ENCODE measurements at places on chromosomes 6 and 20. TPM values are rescaled to one million over a fixed set of nuclear protein-coding genes. Genes with fewer than 3 reads are reported as not detected.

Gene LST1
- not detected for total RNA-seq

Gene CYB5R4
- 26.3 TPM for total RNA-seq

Gene TREML1
- not detected for total RNA-seq

Gene MATN4
- total RNA-seq, result 0.16 TPM

Gene TFAP2D
- not detected for total RNA-seq

Gene HLA-F
- total RNA-seq, result 4.3 TPM

Gene VGLL2
- not detected for total RNA-seq

Gene KCNG1
- 26.5 TPM for total RNA-seq

Gene POPDC3
- total RNA-seq, result 21.9 TPM

Gene NOTCH4
- 0.76 TPM for total RNA-seq
